ENCODE measurements at places on chromosomes 12 and 14.

- DNase-seq: no peak
These were observed 154.1 kb downstream of the ZNF664 start for GRCh38 chr12:124126950-124127655.

GRCh38 chr12:125131958-125132357, 66.7 kb downstream of the AACS start:
- DNase-seq: no peak

DNA sequence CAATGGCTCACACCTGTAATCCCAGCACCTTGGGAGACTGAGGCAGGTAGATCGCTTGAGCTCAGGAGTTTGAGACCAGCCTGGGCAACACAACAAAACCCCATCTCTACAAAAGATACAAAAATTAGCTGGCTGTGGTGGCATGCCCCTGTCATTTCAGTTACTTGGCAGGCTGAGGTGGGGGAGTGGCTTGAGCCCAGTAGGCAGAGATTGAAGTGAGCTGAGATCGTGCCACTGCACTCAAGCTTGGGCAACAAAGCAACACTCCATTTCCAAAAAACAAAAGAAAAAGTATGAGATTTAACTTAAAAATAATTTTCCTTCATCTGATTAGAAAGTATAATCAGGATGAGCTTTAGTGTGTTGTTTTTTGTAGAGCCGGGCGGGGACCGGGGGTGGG, 47.9 kb upstream of the BCAT1 start:
- no peak for DNase-seq

DNA sequence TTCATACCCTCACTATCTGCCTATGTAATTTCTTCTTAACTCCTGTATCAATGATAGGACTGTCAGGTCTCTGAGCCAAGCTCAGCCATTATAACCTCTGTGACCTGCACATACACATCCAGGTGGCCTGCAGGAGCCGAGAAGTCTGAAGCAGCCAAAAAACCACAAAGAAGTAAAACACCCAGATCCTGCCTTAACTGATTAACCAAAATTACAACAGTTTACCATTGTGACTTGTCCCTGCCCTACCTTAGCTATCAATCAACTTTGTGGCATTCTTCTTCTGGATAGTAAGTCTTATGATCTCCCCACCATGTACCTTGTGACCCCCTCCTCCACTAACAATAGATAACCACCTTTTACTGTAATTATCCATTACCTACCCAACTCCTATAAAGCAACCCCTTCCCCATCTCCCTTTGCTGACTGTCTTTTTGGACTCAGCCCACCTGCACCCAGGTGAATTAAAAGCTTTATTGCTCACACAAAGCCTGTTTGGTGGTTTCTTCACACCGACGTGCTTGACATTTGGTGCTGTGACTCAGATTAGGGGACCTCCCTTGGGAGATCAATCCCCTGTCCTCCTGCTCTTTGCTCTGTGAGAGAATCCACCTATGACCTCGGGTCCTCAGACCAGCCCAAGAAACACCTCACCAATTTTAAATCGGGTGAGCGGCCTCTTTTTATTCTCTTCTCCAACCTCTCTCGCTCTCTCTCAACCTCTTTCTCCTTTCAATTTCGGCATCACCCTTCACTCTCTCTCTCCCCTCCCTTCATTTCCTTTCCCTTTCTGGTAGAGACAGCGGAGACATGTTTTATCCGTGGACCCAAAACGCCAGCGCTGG, 11.5 kb upstream of the LGMN start:
- DNase-seq: no peak

DNA sequence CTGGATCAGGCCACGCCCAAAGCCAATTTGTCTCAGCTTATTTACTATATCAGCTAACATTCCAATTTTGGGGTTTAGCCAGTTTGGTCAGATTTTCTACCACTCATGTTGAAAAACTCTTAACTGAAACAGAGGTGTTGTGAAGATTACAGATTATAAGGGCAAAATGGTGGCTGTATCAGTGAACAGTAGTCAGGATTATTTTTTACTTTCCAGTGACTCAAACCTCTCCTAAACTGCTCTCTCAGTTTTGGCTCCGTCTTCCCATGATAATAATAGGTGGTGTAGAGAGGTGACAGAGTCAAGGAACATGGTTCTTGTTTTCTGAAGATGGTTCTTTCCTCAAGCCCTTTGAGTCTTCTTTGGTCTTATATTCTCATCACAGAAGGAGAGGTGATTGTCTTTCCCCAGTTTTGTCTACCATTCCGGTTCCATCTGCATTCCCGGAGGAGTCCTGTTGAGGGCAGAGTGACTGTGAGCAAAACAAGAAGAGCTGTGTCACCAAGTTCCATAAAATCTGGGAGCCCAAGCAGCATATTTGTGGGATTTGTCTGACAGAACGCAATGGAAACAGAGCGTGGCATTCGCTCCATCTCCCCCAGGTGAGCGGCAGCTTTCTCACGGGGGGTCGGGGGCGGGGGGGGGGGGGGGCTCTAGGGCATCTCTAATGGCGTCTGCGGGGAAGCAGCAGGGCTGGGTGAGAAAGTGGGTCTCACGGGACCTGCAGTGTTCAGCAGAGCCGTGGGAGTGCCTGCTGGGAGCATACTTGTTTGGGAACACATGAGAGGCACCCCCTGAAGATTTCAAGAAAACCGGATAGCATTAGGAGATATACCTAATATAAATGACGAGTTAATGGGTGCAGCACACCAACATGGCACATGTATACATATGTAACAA, 59.1 kb downstream of the TBC1D30 start:
- DNase-seq: no peak

DNA sequence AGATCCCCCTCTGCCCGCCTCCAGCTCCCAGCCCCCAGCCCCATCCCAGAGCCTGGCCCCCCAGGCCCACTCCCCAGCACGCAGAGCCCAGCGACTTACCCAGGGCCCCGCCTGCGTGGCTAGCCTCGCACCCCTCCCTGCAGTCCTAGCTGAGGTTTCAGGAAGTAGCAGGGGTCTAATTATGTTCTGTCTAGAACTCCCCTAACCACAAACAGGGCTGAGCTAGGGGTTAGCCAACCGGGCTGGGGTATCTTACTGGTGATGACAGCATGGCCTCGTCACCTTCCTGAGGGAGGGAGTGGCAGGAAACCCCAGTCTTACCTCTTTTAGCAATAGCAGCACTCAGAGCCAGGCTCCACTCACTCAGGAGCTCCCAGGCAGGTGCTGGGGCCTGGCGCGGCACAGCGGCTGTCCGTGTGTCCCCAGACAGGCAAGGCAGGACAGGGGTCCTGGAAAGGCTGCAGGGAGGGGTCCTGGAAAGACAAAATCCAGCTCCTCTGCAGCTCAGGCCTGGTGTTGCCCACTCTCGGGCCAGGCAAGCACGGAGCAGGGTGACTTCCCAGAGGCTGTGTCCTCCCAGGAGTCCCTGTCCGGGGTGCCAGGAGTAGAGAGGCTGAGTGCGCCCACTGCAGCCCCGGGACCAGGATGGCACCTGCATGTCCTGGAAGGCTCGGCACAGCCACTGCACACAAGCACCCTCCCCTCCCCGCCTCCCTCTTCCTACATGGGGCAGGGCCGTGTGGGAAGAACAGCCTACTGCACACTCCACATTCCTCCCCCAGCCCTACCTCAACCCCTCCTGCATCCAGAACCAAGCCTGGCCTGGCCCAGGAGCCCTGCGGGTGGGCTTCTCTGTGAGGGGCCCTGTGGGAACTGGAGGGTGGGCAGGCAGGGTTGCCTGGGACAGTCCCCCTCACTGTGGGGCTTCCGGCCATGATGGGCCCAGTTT, at the start of gene GPR132:
Gene GPR132 (minus strand): TSS at position 151 of the 949 bp plus-strand sequence. CDS start 10,010 bp downstream, outside the sequence.
- peak; percentile 89 for DNase-seq

DNA sequence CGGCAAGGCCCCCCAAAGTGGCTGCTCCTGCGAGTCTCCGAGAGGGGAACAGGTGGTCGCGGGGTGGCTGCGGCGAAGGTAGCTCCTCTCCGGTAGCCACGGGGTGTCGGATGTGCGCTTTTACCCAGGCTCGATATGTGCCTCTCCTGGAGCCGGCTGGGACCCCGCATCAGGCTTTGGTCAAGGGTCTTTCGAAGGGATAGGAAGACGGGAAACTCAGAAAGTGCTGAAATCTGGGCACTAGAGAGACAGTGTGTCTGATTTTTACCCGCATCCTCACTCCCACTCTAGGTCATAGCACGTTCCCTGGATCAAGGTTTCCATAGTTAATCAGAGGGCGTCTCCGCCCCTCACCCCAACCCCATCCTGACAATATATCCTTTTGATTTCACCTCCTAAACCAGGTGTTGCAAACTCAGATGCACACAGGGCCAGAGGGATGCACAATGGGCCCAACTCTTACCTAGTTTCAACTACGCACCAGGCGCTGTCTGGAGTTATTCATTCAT, 156.9 kb downstream of the PTPN11 start:
- no peak for DNase-seq

GRCh38 chr12:55676707-55677106, 31.0 kb downstream of the ITGA7 start:
- DNase-seq: no peak

DNA sequence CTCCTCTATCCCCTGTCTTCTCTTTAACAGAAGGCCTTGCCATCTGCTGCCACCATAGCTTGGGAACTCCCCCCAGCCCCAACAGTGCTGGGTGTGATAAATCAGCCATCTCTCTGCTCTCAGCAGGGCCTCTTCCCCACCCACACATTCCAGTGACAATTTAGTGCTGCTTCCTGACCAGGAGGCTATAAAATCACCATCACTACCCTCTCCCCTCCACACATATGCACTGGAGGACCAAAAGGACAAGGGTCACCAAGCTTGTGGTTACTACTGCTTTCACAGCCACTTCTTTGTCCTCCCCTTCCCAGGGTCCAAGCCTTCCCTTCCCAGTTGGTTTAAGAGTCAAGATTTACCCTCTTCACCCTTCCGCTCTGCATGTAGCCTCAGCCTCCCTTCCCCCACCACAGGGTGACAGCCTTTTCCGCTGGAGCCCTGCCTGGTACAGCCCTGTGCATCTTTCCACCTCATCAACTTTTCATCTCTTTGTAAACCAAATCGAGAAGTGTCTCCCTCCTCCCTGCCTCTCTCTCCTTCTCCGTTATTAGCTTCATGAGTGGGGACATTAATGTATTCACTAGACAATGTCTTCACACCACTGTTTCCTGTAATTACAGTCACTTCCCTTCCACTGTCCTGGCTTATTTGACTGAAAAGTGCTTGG, 9.4 kb downstream of the PSMB5 start:
- no peak for DNase-seq

- no peak for DNase-seq
These were observed at the start of gene CKB for GRCh38 chr14:103522649-103523574. CKB (minus strand) TSS chr14:103522830; CDS start chr14:103522493, 337 bp downstream.

DNA sequence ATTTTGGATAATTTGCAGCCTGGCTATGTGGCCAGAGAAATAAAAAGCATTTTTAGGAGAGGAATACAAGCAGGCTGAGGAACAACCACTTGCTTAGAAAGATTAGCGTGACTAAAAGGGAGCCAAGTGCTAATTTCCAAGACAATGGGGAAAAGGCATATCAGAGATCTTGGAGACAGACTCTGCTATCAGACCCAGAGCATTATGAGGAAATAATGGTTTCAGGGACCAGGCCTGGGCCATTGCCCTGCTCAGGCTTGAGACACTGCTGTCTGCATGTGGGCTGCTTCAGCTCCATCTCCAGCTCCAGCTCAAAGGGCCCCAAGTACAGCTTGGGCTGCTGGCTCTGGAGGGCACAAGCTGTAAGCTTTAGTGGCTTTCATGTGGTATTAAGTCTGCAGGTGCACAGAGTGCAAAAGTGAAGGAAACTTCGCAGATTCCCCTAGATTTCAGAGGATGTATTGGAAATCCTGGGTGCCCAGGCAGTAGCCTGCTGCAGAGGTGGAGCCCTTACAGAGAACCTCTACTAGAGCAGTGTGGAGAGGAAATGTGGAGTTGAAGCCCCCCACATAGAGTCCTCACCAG, 449.2 kb downstream of the ZFP36L1 start:
- DNase-seq: no peak

GRCh38 chr14:104879983-104880565, 15.0 kb downstream of the CEP170B start:
- no peak for DNase-seq

DNA sequence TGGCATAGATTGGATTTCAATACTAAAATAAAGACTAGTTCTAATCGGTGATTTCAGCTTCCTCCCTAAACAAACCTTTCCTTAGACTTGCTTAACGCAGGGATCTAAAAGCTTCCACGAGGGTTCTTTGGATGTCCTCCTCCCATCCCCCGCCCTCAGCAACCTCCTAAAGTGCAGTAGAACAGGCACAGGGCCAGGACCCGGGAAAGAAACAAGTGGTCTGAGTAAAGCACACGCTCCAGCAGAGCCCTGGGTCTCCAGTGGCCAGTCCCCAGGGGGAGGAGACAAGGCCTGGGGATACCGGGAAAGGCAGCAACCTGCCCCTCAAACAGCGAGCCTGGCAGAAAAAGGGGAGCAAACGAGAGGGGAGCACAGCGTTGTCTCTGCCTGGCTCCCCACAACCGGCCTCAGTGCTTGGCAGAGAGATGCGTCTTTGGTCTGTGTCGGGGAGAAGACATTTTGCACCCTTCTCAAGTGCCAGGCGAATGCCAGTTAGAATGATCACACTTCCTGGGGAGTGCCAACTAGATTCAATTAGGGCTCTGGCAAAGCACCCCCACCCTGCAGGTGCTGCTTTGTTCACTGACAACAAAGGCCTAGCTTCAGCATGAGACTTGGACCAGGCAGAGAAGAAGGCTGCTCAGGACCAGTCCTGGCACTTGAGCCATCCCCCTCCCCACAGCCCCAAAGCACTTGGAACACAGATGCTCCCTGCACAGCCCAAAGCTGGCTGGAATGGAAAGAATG, 17.1 kb upstream of the SLC6A12 start:
- no peak for DNase-seq

GRCh38 chr14:31876741-31877140, 200.4 kb upstream of the ARHGAP5 start:
- DNase-seq: no peak

GRCh38 chr14:61231810-61232209, 49.3 kb downstream of the TMEM30B start:
- no peak for DNase-seq

DNA sequence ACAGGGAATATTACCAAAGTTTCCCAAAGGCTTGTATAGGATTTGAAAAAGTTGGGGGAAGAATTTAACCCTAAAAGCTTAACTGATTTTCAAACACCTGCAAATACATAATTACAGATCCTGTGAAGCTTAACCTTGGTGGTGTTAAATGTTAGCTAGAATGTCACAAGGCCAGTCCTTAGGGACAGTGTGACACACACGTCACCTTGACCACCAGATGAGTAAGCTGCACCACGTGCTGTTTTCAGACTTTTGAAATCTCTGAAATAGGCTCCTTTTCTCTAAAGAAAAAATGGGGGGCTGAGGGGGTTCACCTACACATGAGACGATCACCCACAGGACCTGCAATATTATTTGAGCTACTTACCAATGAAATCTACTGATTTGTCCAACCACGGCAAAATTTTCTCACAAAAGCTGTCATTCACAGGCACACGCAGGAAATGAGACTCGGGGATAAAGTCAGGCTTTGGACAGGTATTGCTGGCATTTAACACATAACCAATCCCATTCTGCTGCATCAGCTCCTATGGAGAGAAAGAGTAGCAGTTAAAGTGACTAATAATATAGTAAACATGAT, 75.9 kb downstream of the DUSP16 start:
- no peak for DNase-seq

- no peak for DNase-seq
These were observed 17.0 kb upstream of the BCL7A start for GRCh38 chr12:122004633-122005071.
